Gastroesophageal sphincter (tissue), 4 donors: ENCODE measurements at places on chromosomes 13 and 19. TPM values are rescaled to one million over a fixed set of nuclear protein-coding genes. Genes with fewer than 3 reads are reported as not detected.

DNA sequence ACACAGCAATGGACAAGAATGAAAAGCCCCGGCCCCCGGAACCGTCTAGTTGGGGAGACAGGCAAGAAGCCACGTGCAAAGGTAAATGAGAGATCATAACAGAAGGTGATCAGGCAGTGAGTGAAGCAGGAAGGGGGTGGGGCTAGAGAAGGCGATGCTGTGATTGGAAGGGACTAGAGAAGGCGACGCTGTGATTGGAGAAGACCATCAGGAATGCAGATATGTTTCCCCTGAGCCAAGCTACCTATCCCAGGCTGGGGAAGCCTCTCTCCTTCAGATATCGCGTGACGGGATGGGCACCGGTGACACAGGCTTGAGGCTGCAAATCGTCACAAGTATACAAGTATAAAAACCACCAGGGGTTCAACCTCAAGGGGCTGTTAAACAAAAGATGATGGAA is 21.8 kb downstream of the DCAF15 start:
- no peaks in the 10 kb centered on the region for H3K27me3 ChIP-seq
- no peak for ATAC-seq
- no peak overlapping the region for H3K4me3 ChIP-seq
- H3K27ac ChIP-seq = no peak overlapping the region
- H3K4me1 ChIP-seq = peaks cover 10% of the 10 kb centered on the region

DNA sequence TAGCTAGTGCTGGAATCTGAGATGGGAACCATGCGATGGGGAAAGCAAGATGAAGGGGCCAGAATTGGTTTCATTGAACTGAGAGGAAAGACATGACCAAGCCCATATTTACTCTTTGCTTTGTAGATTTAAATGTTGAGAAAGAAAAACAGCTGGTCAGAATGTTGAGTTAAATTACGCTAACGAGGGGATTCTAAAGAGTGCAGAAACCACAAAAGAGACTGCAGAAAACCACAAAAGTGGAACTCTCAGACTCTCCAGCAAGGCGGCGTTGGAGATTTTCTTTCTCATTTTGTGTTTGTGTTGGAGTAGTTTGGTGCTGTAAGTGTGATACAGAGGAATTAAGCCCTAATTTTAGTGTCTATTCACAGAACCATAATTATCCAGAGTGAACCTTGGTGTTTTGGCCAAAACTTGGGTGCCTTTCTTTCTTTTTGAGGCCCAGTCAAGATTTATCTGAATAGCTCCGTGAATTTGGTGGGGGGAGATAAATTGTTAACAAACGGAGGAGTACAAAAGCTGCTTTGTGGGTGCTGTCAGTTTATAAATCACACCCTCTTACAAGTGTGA is 26.3 kb downstream of the SAE1 start:
- no peak for ATAC-seq
- H3K4me3 ChIP-seq = no peak overlapping the region
- peaks cover 29% of the 10 kb centered on the region for H3K4me1 ChIP-seq
- H3K36me3 ChIP-seq = peaks cover 50% of the 10 kb centered on the region
- peak overlapping the region; percentile 81 for H3K27ac ChIP-seq

DNA sequence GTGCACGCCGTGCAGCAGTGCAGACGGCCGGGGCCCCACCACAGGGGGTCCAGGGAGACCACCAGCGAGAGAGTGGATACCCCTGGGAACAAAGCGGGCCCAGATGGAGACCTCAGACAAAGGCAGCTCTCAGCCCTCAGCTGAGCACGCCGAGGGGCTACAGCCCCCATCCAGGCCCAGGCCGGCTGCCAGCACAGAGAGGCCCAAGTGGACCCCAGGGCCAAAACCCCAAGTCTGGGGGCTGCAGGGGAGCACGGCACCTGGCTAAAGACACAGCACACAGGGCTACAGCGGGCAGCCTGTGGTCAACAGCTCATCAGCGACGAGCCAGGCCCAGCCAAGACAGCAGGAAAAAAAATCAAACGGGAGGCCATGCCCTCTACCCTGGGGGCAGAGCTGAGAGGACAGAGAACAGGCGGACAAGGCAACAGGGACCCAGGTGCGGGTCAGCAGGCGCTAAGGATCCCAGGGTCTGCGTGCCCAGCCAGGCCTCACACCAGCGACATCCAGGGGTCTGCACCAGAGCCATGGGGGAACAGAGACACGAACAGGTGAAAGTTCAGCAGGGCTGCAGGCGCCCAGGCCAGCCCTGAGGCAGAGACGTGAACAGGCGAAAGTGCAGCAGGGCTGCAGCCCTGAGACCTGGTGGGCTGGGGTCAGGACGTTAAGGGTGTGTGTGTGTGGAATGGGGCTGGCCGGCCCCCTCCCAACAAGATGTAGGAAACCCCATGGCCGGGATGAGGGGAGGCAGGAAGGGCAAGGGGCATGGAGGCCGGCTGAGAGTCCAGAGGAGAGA is 34.3 kb downstream of the RASA3 start:
- peaks cover 29% of the 10 kb centered on the region for H3K4me1 ChIP-seq
- H3K27ac ChIP-seq = peak overlapping the region; percentile 73
- no peaks in the 10 kb centered on the region for H3K27me3 ChIP-seq

GRCh38 chr19:16445238-16446107 is 26.3 kb downstream of the EPS15L1 start:
- no peak overlapping the region for H3K27ac ChIP-seq
- H3K27me3 ChIP-seq = no peaks in the 10 kb centered on the region
- no peak overlapping the region for H3K4me3 ChIP-seq

VAV1 gene
- 7.8 TPM for total RNA-seq

GRCh38 chr13:38543561-38543960 is 143.3 kb upstream of the FREM2 start:
- no peaks in the 10 kb centered on the region for H3K4me1 ChIP-seq
- no peak overlapping the region for H3K27ac ChIP-seq
- no peak overlapping the region for H3K4me3 ChIP-seq
- H3K36me3 ChIP-seq = no peaks in the 10 kb centered on the region
- no peaks in the 10 kb centered on the region for H3K27me3 ChIP-seq
- ATAC-seq = no peak
